ENCODE measurements at places on chromosomes 3 and 15.

GRCh38 chr3:143771939-143772338, 76.3 kb downstream of the SLC9A9 start:
- DNase-seq, result no peak

DNA sequence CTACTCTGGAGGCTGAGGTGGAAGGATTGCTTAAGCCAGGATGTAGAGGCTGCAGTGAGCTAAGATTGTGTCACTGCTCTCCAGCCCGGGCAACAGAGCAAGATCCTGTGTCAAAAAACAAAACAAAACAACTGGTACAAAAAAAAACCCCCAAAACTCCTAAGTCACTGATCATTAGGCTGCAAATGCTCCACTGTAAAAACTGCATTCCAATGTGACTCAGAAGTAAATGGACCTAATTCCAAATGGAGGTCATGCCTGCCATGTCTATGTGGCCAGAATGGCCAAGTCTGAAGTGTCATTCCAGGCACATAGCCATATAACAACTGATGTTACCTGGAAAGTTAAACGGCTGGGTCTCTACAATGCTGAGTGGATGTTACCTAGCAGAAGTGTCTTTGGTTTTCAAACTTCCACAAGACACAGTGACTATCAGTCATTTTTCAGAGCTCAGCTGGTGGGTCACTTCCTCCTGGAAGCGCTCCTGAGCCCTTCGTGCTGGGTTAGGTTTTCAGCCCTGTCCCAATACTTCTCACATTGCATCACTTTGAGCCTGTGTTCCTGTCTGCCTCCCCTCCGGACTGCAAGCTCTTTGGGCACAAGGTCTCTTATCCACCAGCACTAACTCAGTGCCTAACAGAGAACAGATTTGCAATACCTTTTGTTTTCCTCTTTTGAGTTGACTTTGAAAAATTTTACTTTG, 10.6 kb downstream of the FSTL1 start:
- no peak for DNase-seq

GRCh38 chr3:115996420-115997108, 373.3 kb downstream of the GAP43 start:
- no peak for DNase-seq

DNA sequence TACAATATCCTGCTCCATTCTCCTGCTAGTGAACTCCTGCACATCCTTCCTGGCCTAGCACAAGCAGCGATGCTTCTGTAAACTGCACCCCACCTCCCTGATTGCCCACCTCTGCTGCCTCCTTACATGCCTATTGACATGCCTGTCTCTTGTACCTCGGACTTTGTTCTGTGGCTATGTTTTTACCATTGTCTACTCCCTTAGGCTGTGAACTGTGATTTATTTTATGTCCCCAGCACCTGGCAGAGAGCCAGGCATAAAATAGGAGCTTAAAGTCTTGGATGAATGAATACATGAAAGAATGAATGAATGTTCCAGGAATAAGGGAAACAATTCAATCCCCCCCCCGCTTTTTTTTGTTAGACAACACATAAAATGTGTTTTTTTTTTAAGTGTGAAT, 210.0 kb downstream of the MYRIP start:
- DNase-seq, result no peak

GRCh38 chr3:40681658-40682055, 156.9 kb downstream of the ZNF621 start:
- DNase-seq, result no peak

DNA sequence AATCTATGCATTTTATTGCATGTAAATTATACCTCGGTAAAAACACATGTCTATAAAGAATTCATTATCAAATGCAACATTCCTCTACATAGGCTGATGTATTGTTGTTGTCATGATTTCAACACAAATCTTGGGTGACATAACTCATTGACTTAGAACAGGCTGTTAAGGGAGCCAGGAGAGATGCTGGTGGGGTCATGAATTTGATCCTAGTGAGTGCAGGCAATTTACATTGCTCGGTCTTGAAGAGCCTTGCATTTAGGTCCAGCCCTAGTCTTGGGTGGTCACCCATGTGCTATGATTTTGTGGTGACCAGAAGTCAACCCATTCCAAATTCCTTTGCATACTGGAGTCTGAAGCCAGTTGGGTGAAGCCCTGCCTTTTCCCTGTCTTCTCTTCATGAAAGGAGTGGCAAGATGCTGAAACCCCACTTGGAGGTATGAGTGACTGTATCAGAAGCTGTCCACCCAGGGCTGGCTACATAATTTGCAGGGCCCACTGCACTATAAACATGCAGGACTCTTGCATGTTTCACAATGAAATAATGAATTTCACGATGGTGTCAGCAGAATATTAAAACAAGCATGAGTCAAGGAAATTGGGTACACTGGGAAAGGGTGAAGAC, 59.2 kb downstream of the RPLP1 start:
- no peak for DNase-seq

DNA sequence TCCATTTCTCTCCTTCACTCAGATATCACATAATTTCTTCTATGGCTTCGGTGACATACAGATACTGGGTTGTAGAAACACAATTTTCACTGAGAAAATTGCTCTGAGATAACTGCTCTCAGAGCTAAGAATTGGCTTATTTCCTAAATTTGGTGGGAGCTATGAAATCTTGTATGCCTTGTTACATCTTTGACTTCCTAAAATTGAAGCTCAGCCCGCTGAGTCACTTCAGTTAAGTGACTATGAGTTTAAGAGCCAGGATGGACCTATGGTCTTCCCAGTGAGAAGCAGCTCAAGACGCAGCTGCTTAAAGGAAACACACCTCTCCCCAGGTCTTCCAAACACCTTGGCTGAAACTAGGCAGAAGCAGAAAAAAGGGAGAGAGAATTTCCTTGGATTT, 56.4 kb downstream of the EFHB start:
- no peak for DNase-seq

DNA sequence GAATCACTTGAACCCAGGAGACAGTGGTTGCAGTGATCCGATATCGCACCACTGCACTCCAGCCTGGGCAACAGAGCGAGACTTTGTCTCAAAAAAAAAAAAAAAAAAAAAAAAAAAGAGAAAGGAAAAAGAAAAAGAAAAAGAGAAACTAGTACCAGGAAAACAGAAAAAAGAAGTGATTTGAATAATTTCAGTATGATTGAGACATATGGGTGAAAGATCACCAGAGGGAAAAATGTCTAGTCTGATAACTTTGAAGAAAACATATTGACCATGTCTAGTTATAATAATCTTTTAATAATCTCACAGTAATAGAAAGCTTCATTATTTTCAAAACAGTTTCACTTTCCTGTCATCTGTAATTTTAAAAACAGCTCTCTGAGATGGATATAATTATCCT, 16.4 kb downstream of the TGFBR2 start:
- no peak for DNase-seq

- no peak for DNase-seq
Observed at GRCh38 chr15:29043736-29044502, 158.1 kb downstream of the APBA2 start.

DNA sequence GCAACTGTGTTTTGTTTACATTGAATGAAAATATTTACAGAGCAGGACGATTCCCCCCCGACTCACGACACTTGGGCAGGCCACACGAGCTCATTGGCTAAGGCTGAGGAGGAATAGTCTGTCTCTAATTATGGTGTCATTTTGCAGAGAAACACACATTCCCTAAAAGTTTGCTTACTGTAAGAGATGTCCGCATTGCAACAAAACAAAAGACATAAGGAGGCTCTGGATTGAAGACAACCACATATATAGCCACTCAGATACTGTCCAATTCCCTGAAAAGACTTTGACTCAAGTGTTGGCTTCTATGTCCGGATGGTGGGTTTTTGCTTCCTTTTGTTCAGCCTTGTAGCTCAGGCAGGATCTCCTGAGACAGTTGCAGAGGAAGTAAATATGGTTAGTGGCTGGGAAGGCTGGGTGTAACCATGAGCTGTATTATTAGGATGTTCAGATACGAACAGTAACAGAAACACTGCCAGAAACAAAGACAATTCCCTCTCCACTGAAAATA, 170.4 kb downstream of the KLHL25 start:
- no peak for DNase-seq

GRCh38 chr3:134827213-134827612, 32.2 kb downstream of the EPHB1 start:
- no peak for DNase-seq

DNA sequence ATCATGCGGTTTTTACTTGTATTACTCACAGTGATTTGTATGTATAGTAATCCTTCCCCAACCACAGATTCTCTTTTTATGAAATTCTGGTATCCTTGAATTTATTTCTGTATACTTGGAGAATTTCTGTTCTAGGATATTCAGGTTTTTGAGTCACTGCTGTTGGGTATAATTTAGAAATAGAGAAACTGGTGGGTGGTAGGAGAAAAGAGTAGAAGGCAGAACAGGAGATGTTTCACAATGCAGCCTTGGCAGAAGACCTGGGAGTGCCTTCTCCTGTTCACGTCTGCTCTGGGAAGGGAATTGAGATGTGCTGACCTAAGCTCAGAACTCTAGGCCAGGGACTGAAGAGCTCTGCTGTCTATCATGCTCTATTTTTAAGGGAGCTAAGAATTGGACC, 193.6 kb downstream of the EPHB1 start:
- no peak for DNase-seq

- DNase-seq, result no peak
Observed at GRCh38 chr3:107082527-107082926, 294.7 kb upstream of the CCDC54 start.

DNA sequence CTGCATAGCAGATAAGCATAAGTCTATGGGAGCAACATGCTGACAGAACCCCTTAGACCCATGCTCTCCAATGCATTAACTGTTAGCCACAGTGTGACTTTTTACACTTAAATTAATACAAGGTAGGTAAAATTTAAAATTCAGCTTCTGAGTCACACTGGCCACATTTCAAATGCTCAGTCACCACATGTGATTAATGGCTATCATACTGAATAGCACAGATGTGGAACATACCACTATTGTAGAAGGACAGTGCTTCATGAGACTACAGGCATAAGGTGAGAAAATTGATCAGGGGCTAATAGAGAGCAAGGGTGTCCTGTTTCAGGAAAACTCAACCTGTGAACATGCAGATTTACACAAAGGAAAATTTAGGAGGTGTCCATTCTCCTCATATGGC, 357.0 kb upstream of the SEMA6D start:
- DNase-seq, result no peak

- no peak for DNase-seq
Observed at GRCh38 chr3:174639970-174640369, 219.2 kb upstream of the NAALADL2 start.

DNA sequence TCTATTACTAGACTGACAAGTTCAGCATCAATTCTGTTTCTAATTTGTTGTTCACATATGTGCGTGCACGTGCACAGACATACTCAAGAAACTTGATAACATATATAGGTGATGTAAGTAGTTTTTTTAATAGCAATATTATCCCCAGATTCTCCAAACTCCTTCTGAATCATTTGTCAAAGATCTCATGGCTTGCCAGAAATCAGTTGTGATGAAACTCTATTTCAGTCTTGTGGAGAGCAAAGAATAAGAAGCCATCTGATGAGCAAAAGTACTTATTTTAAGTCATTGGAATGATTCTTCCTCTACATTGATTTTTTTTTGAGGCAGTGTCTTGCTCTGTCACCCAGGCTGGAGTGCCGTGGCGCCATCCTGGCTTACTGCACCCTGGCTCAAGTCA, 167.0 kb upstream of the TBL1XR1 start:
- no peak for DNase-seq

- no peak for DNase-seq
Observed at GRCh38 chr15:85730001-85730820, 64.5 kb downstream of the KLHL25 start.

DNA sequence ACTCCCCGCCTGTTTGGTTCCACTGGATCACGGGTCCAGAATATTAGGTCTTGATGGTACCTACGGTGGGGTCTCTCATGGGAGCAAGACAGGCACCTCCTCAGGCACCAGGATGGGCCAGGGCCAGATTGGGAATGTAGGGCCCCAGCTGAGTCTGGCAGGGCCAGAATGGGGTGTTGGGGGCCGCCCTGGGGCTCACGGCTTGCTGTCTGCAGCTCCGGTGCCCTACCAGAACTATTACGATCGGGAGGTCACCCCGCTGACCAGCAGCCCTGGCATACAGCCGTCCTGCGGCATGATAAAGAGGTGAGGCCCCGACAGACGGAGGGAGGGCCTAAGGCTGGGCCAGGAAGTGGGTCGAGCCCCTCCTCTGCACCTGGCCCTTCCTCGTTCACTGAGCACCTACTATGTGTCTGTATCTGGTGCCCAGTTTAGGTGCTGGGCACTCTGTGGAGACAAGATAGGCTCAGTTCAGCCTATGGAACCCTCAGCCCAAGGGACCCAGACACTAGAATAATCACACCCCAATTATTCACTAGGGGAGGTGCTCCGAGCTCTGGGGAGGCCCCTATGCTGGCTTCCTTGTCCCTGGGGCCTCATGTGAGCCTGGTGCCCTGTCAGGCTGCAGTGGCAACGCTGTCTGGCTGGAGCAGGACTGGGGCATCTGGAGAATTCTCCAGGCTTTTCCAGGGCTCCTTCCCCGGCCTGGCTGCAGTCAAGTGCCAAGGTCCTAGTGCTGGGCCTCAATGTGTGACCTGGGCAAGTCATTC, 37.9 kb downstream of the PSTPIP1 start:
- no peak for DNase-seq

DNA sequence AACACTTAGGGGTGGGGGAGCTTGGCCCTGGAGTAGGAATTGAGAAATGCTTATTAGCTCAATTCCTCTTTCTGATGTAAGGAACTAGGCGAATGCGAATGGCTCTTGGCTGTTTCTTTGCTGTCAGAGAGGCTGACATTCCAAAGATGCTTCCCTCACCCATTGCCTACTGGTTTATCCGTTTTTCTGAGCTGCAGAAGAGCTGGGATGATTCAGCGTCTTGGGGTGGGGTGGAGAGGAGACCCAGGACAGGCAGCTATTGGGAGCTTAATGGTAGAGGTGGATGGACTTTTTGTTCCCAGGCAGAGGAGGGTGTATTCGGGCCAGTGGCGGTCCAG, 9.8 kb downstream of the PLEKHO2 start:
- DNase-seq, result no peak

- no peak for DNase-seq
Observed at GRCh38 chr3:55175423-55175822, 247.6 kb upstream of the LRTM1 start.

GRCh38 chr15:60701261-60702019, 222.5 kb upstream of the ICE2 start:
- no peak for DNase-seq

DNA sequence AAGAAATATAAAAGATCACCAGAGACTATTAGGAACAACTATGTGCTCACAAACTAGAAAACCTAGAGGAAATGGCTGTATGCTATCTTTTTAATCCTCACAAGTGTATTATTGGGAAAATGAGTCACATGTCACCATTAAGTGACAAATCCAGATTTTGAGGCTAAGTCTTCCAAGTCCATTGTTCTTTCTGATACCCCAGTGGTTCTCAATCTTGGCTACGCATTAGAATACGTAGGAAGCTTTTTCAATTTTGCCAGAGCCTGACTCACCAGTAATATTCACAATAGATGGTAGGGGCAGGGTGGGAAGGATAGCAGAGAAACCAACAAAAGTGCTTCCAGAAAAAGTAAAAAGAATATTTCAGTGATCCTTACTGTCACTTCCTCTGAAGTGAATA, 117.0 kb downstream of the FILIP1L start:
- no peak for DNase-seq
